ENCODE measurements at places on chromosomes 2 and 18.

DNA sequence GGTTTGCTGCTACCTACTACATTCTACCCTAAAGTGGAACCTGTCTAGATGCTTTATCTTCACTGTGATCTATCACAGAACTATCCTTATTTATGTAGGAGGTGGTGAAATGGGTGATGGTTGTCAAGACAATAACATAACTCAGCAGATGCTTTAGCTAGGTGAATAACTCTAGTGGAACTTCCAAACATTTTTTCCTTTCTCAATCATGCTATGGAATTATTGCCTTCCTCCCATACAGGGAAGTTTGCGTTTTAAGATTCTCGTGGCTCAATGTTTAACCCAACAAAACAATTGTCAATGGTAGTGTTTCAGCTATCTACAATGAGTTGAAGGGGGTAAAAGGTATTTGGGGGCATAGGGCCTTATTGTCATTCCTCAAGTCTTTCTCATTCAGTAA lies 82.6 kb upstream of the GLI2 start:
- DNase-seq, result no peak

DNA sequence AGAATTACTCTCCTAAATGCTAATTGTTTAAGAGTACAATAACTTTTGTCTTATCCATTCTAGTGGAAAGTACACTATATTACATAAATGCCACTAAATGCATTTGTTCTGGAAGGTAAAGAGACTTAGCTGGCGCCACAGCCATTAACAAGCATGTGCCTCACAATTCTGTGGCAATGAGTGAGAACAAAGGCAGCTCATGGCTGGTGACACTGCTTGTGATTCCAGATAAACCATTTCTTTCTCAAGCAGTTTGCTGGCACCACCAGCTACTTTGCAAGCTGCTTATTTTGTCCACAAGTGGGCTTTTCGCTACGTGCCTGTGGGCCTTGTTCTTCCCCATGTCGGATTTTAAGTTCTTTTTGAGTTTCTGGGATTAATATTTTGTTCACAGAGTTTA lies 147.6 kb upstream of the SMAD7 start:
- DNase-seq, result no peak

GRCh38 chr2:241072151-241072550 lies 29.9 kb downstream of the MTERF4 start:
- DNase-seq, result no peak

DNA sequence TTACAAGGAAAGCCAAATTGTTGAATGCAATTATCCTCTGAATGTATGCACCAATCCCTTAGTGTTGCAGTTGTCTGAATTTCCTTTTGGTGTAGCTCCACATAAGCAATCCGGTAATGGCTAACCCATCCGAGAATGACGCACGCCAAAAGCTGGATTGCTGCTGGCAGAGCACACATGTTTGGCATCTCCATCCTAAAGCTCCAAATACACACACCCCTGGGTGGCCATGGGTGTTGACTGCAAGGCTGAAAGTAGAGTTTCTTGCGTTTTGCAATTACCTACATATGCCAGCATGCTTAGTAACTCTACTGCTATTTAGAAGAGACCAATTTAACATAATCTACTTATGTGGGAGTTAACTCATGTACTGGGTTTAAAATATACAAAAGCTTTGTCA lies 53.1 kb downstream of the KCTD1 start:
- DNase-seq, result no peak

DNA sequence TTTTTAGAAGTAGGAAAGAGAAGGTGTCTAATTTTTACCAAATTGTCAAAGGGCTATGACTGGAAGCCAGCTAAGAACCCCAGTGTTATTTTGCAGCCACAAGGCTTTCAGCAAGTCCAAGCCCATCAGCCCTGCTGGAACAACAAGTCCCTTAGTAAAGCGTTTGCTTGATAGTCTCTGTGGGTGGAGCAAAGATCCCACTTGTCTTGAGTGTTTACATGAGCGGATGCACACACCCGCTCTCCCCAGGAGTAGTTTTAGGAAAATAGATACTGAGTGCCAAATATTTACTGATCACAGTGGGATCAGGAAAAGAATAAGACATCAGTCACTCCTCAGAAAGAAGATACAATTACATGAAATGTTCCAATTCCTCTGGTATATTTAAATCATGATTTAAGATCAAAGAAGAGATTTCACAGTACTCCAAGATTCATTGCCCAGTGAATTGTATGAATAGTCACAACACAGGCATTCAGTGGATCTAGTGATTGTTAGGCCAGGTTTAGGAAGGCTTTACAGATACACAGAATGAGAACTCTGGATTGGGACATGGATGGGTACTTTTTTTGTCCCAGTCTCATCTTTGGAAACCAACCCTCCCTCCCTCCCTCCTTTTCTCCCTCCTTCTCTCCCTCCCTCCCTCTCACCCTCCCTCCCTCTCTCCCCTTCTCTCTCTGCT lies 514.9 kb downstream of the PTPRM start:
- DNase-seq, result no peak

- no peak for DNase-seq
Observed at GRCh38 chr2:126413079-126413478, 242.9 kb upstream of the GYPC start.

DNA sequence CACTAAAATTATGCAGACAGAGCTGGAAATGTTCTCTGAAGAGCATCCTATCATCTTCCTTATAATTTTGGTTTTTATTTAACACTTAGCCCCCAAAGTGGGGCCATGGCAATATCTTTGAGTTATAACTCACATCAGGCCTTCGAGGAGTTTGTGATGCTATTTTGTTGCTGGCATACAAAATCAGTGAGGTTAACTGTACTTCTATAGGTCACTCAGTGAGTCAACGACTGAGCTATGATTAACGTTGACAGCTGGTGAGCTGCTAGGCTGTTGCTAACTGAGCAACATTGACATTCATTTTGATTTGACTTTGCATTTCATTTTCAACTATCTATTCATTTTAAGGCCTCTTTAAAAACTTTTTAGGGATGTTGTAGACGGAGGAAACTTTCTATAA lies 50.0 kb downstream of the GPD2 start:
- DNase-seq, result no peak

GRCh38 chr2:47521666-47522285 lies 118.8 kb downstream of the MSH2 start:
- no peak for DNase-seq

DNA sequence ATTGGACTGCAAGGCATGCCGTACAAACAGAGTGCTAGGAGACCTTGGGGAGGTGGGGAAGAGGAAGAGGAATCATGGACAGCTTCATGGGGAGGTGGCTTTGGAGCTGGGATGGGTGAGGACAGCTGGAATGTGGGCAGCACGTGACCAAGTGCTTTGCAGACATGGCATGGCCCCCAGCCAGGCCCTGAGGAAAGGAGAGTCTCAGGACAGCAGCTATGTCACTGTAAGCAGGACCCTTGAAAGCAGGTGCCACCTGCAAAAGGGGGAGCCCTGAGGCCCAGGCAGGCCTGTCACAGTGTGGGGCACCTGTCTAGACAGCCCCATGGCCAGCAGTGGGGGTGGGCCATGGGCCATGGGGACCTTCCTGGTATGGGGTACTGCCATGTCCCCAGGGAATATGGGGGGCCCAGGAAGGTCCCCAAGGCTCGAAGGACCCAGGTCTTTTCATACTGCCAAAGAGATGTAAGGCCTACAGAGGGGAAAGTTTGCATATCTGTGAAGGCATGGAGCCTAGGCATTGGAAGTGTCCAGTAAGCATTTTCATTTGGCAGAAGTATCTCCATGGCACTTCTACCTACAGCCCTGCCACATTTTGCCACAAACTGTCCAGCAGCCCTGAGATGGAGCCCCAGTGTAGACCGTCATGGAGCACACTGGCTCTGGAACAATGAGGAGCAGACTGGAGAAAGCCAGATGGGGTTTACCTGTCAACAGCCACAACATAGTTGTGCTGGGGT lies 9.9 kb downstream of the PAX8 start:
- no peak for DNase-seq

Measured in stimulated activated CD8-positive, alpha-beta memory T cell treated with anti-CD3 and anti-CD28 coated beads, Interleukin-4, amount 100 ng/mL, for 1 hour (primary cell).